ENCODE measurements at places on chromosomes 3 and 15.

DNA sequence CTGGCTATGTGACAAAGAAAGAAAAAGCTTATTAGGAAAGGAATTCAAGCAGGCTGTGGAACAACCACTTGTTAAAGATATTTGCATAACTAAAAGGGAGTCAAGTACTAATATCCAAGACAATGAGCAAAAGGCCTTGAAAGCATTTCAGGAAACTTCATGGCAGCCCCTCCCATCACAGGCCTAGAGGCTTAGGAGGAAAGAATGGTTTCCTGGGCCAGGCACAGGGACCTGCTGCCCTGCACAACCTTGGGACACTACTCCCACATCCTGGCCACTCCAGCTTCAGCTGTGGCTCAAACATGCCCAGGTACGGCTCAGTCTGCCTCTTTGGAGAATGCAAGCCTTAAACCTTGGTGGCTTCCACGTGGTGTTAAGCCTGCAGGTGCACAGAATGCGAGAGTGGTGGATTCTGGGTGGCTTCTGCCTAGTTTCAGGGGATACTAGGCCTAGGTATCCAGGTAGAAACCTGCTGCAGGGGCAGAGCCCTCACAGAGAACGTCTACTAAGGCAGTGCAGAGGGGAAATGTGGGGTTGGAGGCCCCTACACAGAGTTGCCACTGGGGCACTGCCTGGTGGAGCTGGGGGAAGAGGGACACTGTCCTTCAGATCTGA, 121.6 kb downstream of the OPA1 start:
- DNase-seq = no peak

DNA sequence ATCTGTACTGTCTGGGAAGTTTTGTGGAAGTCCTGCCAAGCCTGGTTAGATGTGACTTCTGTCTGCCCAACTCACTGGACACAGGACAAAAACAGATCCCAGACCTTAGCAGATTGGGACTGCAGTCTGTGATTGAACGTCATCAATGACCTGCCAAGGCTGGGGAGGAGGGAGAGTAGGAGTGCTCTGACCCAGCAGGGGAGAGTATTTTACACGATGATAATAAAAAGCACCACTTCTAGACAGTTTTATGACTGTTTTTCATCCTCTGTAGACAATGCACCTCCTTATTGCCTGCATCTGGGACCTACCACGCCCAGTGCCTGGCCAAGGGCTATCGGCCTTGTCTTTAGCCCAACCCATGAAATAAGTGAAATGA, 102.3 kb upstream of the NR2E3 start:
- no peak for DNase-seq

DNA sequence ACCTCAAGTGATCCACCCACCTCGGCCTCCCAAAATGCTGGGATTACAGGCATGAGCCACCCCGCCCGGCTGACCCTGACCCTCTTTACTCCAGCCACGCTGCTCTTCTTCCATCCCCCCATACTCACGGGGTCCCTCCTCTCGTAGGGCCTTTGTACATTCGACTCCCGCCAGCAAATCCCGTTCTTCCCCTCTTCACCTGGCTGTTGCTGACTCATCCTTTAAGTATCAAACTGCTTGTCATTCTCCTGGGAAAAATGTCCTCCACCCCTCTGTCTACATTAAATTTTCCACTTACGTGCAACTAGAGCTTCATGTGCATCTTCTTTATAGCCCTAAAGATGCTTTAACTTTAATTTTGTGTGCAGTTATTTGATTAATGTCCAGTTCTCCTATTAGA, 203.1 kb downstream of the OPA1 start:
- DNase-seq = no peak

GRCh38 chr15:21260966-21261395, 179.3 kb downstream of the POTEB3 start:
- DNase-seq = no peak

DNA sequence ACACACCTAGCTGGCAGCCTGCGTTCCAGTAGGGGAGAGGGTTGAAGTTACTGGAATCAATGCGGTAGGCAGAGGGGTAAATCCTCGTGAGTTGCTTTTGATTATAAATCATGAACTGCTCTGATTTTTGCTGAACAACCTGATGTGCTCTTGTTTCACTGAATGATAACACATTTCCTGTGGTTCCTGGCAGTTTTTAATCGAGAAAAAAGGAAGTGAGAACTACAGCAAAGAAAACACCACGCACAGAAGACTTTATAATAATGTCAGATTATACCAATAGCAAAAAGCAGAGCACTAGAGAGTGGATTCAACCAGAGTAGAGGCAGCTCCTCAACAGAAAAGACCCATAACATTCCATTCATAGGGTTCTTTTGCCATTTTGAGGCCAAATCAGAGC, 200.8 kb upstream of the STRIT1 start:
- DNase-seq = no peak

GRCh38 chr3:133459400-133459799, 59.5 kb downstream of the BFSP2 start:
- DNase-seq = peak; percentile 63

GRCh38 chr15:59388670-59389069, 16.0 kb upstream of the MYO1E start:
- DNase-seq = no peak

DNA sequence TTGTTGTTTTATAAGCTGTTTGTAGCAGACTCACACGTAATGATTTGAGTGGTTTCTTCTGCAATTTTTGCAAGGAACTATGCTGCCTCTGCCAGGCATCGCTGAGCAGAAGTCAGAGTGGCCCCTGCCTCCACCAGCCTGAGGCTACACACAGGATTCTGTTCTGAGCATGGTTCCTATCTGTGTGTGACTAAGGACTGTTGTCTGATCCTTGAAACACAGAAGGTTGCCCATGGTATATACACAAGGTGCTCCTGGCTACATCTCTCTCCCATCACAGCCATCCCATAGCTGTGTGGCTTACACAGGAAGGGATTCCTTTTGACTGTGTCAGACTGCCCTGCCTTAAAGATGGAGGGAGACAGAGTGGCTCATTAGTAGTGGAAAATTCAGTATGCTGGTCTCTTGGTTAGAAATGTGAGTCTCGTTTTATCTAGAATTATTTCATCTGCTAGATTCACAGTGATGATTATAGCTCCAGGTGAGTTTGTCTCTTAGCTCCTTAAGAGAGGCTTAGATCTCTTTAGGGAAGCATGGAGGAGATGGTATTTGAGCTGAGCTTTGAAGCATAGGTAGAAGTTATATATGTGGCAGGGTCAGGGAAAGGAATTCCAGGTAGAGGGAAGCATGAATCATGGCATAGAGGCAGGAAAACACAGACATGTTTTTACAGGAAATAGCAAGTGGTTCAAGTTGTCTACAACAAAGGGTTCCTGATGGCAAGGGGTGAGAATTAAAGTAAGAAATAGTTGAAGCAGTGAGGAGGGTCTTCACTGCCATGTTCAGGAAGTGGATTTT, 37.5 kb downstream of the SNAPC5 start:
- no peak for DNase-seq
